ENCODE measurements at places on chromosomes 13 and 19.

DNA sequence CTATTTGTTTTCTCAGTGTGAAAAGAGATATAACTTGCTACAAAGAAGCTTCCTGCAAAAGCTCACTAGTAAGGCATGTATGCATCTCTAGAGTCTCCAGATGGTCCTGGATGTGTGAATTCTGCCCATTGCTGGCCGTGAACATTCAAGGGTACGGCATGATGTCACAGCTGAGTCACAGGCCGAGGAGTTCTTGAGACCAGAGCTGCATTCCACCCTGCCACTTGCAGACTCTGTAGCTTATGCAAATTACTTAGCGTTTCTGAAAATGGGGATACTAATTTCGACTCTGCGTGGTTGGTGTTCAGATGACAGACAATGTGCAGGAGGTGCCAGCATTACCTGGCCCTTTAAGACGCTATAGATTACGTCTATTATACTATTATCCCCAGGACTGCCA is 470.7 kb downstream of the ZNF536 start:
- no peak for DNase-seq

DNA sequence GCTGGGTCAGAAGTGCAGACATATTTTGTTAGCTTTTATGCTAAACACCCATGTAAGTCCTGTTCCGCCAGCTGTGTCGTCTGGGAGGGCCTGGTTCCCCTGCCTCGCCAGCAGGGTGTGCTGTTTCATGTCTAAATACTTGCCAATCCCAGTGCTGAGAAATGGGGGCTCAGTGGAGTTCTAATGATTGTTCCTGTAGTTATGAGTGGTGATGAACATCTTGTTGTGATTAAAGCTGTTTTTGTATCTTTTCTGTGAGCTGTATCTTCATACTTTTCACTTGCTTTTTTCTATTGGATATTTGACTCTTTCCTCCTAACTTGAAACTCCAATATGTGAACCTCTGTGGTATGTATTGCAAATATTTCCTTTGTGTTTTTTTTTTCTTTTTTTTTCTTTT is 32.7 kb downstream of the KDM4B start:
- DNase-seq: no peak

DNA sequence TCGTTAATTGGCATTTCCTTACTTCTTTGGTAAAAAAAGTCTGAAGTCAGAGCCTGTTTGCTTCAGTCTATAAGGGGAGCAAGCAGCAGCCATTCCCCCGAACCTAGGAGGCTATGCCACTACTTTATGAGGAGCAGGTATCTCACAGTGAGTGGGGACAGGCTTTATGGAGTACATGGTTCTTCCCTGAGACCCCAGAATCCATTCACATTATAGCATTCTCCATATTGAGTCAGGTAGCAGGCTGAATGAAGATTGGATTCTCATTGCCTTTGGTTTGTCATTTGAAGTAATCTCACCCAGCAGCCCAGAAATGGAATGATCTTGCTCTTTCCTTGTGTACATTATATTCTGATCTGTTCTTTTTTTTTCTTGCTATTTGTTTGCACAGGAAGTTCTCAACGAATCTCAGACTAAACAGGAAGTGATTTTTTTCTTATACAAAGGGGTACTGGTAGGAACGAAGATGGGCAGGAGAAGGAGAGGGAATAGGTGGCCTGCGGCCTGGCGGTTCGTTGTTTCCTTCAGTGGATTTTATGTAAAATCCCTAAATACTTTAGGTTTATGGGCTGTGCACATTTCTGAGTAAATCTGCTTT is 74.4 kb downstream of the ARHGAP35 start:
- no peak for DNase-seq

DNA sequence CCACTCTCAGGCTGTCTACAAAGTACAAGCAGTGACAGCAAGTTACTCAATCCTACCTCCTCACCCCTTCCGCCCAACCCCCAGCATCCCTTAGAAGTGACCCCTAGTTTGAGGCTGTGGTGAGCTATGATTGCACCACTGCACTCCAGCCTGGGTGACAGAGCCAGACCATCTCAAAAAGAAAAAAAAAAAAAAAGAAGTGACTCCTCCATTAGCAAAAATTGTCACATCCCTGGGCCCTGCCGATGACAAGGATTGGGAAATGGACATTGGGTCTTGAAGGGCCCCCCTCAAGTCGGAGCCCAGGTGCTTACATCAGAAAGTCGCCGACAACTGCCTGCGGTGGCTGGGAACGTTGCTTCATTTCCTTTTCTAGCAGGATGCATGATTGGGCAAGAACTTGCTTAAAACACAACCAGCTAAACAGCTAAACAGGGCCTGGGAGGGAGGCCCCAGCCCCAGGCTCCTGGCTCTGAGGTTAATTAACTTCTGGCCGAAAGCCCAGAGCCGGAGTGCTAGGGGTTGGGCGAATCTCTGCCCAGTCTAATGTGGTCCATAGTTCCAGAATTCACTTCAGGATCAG is 15.3 kb downstream of the RAB3D start:
- peak; percentile 84 for DNase-seq

- no peak for DNase-seq
Observed at GRCh38 chr19:18915639-18916038, 3.5 kb downstream of the COPE start.

GRCh38 chr13:97342136-97342535 is 91.8 kb upstream of the RAP2A start:
- no peak for DNase-seq

GRCh38 chr13:27956576-27957300 is 12.4 kb downstream of the CDX2 start:
- DNase-seq: no peak

DNA sequence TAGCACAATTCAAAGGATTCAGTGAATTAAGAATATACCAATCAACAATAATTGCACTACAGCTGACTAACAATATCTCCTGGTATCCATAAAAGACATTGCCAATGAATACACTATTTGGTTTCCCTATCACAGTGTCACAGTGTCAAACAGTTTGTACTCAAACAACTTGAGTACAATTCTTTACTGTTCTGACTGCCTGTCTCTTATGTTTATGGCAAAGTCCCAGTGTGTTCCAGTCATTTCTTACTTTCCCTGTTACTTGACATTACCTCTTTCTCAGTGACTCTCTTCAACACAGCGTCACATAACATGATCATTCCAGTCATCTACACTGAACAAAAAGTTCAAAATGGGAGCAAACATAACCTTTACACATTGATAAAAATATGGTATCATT is 21.2 kb upstream of the RNASEH2B start:
- DNase-seq: no peak

GRCh38 chr13:75869981-75870380 is 233.9 kb downstream of the LMO7 start:
- DNase-seq: no peak

DNA sequence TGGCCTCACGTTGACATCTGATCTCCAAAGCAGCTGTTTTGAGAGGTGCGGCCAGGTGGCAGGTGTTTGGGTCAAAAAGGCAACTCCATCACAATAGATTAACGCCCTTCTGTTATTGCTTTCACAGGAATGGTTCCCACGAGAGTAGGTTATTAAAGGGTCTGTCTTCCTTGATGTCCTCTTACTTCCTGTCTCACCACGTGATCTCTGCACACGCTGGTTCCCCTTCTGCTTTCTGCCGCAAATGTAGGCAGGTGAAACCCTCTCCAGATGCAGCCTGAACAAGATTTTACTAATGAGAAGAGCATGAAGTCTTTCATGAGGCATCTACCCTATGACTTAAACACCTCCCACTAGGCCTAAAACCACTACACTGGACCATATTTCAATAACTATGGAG is 22.8 kb upstream of the ZNF564 start:
- peak; percentile 36 for DNase-seq

DNA sequence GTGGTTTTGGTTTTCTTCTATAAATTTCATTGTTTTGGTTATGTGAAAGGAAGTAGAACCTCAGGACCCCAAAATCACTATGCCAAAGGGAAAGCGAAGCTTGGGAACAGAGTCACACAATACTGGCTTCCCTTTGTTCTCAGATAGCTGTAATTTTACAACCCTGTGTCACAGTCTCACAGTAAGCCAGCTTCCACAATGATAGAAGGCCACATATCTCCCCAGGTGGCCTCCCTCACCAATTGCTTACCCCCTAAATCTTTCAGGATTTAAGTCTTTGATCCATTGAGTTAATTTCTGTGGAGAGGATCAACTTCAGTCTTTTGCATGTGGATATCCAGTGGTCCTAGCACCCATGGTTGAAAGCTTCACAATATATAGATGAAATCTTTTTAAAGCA is 58.7 kb downstream of the SLC15A1 start:
- no peak for DNase-seq

GRCh38 chr13:43815204-43815603 is 28.4 kb upstream of the ENOX1 start:
- no peak for DNase-seq

DNA sequence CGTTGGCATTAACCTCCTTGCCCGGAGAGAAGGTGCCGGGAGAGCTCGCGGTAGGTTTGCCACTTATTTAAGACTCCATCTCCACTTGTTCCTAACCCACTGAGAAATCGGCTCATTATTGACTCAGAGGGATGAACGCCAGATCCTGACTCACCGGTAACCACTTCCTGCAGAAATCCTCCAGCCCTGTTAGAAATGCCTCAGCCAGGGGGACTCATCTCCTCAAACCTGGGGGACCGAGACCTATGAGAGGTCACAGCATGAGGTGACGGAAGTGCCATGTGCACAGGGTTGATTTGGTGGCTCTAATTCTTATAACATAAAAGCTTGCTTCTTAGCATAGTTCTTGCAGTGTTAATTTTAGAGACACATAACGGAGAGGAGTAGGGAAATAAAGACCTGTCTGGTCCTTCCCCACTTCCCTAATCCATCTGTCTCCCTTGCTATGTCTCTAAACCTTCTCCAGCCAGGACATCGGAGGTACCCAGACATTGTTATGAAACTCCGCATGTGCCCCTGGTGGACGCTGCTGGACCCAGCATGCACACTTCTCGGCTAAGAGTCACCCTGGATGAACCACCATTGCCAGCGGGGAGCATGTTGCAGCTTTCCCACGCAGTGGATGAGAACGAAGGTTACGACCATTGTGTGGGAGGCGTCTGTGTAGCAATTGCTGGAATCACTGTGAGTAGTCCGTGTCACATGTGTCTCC is 158.9 kb downstream of the EFNB2 start:
- DNase-seq: peak; percentile 9

DNA sequence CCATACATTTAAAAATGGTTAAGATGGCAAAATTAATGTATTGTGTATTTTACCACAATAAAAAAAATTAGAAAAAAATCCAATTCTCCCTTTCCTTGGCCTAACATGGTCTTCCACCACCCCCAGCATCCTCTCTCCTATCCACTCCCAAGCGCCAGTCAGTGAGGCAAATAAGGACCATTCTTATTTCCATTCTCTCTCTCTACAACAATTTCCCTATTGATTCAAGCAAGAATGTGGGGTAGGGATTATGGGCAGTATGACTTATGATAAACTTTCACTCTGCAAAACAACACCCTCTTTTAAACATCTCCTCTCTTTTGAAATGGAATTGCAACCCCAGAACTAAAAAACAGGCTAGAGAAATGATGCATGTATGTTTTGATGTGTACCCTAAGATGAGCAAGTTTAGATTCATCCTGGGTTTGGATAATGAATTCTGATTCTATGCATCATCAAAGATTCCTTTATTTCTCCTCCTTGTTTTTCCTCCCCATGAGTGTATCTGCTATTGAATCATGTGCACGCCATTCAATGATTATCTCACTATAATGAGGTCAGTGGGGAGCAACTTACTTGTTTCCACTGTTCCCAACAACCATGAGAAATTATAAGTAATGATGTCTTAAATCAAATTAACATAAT is 3.5 kb downstream of the STARD13 start:
- DNase-seq: no peak

DNA sequence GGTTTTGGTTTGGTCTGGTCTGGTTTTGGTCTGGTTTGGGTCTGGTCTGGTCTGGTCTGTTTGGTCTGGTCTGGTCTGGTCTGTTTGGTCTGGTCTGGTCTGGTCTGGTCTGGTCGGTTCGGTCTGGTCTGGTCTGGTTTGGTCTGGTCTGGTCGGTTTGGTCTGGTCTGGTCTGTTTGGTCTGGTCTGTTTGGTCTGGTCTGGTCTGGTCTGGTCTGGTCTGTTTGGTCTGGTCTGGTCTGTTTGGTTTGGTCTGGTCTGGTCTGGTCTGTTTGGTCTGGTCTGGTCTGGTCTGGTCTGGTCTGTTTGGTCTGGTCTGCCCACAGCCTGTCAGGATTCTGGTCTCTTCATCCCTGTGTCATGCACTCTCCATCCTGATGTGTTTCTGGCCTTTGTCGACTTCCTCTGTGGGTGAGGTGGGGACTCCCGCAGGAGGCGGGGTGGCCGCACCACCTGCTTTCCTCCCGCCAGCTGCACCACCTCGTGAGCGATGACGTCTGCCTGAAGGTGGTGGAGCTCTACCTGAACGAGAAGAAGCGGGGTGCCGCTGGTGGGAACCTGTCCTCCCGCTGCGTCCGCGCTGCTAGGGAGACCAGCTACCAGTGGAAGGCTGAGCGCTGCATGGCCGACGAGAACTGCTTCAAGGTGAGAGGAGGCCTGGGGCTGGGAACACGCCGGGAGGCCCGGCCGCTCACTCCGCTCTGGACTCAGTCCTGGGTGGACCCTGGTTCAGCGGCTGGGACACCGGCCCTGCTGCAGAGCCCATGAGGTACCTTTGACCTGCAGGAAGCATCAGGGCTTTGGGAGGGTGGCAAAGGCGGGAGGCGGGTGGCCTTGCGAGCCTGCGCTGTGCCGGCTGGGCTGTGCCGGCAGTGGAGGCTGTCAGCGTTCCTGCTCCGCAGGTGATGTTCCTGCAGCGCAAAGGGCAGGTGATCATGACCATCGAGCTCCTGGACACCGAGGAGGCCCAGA is 12.9 kb upstream of the F2RL3 start:
- DNase-seq: no peak

GRCh38 chr13:59519819-59520218 is 643.9 kb downstream of the DIAPH3 start:
- no peak for DNase-seq

- DNase-seq: no peak
Observed at GRCh38 chr13:51637852-51638215, 53.6 kb downstream of the WDFY2 start.

- peak; percentile 44 for DNase-seq
Observed at GRCh38 chr13:26599860-26600259, 42.4 kb downstream of the WASF3 start.

DNA sequence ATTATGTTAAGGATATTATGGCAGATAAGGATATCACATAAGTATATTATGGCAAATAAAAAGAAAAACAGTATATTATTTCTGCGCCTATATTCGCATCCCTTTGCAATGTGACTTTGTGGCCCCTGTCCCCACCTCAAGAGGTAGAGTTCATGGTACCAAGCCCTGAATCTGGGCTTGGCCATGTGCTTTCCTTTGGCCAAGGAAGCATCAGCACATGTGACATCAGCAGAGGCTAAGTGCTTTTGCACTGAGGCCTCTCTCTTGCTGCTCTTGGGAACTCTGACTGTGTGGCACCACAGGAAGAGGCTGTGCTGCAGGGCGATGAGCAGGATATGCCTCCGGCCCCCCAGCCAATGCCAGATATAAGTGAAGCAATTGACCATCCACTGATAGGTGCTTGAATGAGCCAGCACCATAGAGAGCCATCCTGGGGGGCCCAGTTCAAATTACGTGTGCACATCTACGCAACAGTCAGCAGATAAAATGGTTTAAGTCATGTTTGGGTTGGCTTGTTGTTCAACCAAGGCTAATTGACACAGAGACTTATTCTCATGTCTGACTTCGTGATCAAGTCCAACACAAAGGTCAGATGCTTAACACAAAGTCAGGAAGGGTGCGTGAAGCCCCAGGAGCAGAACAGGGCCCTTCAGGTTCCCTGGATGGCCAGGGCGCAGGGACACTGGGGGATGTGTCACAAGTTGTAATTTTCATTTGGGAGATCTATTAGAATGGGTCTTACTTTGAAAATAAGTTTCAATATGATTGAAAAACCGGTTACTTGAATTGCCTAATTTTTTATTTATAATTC is 173.3 kb downstream of the COL4A1 start:
- peak; percentile 11 for DNase-seq

GRCh38 chr13:85652491-85652890 is 146.7 kb downstream of the SLITRK6 start:
- no peak for DNase-seq
